ENCODE measurements at places on chromosomes 16 and 17. TPM values are rescaled to one million over a fixed set of nuclear protein-coding genes. Genes with fewer than 3 reads are reported as not detected.

DNA sequence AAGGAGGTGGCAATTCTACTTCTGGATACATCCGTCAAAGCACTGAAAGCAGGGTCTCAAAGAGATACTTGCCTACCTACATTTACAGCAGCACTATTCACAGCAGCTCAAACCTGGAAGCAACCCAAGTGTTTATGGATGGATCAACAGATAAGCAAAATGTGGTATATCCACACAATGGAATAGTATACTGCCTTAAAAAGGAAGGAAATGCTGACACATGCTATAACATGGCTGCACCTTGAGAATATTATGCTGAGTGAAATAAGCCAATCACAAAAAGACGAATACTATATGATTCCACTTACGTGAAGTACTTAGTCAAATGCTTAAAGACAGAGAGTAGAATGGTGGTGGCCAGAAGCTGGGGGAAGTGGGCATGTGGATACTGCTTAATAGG, 336.2 kb downstream of the SLC39A11 start:
- no peak for DNase-seq

GRCh38 chr17:9240659-9241370, 219.5 kb downstream of the NTN1 start:
- DNase-seq, result no peak

DNA sequence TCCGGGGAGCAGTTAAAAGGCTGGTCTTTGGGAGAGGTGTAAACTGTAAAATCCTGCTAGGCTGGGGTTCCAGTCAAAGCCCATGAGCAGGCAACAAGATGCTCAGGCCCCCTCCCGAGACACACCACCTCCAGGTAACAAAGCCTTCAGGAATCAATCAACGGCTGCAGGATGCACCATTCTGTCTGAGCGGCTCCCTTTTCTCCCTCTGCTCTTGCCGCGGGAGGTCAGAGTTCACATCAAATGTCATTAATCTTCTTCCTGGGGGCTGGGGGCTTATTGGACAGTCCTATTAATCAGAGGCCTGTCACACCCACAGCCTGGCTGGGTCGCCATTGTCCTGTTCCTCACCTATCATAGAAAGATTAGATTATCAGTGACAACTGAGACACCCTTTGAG, 11.9 kb upstream of the CCDC182 start:
- no peak for DNase-seq

DNA sequence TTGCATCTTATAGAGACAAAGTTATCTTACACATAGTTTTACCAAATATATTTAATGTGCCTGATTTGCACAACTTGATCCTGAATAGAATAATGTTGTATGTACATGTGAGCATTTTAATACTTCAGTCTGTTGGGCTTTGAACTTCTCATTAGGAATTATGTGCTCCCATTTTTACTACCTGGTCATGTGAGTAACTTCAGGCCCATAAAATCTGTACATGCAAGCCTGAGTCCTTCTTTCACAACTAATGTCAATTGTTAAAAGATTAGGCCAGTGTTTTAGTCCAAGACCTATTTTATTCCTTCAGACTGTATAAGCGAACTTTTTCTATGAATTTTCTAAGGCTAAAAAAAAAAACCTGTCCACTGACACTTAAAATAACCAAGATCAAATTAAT, 715.4 kb downstream of the CDH8 start:
- DNase-seq, result no peak

GRCh38 chr17:66956941-66957340, 7.6 kb upstream of the CACNG4 start:
- no peak for DNase-seq

LDHD gene
- total RNA-seq, result 3.7 TPM

SLC47A1 gene
- total RNA-seq, result 0.15 TPM

SYNGR3 gene
- 2.8 TPM for total RNA-seq

Measured in PC-3 (cell line).